ENCODE measurements at places on chromosomes 3 and 15.

GRCh38 chr3:187343670-187344069 lies 24.5 kb upstream of the RTP4 start:
- DNase-seq = no peak

- no peak for DNase-seq
Measured at GRCh38 chr3:98594628-98595324, 1.4 kb upstream of the CPOX start.

GRCh38 chr3:161038725-161039124 lies 66.4 kb downstream of the B3GALNT1 start:
- no peak for DNase-seq

DNA sequence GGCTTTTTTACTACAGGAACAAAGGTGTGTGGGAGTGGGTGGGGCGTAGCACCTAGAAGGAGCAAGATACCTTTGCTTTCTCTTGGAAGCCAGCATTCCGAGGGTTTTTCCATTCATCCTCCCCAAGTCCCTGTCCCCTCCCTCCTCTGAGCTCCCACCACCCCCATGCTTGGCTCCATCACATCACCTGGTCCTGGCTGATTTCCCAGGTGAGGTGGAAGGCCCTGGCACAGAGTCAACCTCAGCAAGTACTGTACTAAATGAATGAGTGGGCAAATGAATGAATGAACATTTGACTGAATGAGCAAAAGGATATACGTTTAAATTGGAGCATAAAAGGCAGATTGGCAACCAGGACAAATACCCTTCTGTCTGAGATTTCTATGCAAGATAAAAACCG lies 45.4 kb downstream of the DZIP1L start:
- DNase-seq = no peak

DNA sequence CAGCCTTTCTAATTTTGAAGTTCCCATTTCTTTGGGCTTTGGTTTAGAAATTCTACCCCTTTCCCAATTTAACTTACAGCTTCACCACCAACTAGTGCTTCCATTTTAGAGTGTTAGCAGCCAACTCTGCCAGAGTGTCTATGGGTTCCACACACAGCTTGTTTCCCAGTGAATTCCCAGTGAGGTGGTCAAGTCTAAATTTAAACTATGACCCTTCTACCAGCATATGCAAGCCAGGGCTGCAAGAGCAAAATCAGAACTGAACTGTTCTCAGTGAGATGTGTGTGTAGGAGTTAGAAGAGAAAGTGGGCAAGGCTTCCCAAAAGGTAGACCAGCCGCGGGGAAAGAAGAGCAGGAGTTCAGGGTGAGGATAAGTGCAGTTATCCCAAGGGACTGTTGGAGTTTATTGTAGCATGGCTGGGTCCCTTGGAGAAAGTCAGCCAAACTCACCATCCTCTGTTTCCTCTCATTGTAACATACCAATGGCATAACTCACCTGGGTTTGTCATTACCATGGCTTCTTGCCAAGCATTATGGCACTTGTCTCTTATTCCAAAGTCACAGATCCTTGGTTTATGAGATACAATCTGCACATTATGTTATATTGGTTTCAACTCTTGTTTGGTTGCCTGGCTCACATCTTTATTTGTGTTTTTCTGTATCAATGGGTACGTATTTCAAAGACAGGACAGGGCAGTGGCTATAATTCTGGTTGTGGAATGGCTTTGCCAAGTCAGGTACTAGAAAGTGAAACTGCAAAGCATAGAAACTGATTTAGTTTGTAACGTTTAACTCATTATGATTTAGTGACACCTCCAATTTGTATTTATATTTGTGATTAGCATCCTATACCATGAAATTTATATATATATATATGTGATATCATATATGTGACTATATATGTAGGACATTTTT lies 130.2 kb upstream of the UMPS start:
- no peak for DNase-seq

DNA sequence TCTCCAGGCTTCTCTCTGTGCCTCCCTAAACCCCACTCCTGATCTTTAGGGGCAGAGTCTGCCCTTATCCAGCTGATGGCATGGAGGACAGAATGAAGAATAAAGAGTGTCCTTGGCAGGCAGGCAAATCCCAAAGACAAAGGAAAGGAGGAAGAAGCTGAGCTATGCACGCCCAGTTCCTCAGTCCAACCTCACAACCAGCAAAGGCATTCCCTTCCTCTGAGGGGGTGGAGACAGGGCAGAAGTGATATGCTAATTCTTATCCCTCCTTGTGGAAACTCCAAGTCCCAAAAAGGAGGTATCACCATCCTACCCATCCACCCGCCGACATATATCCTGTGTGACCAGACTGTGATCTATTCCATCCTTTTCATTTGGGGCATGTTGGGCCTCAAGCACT lies 10.5 kb upstream of the CCDC54 start:
- no peak for DNase-seq

DNA sequence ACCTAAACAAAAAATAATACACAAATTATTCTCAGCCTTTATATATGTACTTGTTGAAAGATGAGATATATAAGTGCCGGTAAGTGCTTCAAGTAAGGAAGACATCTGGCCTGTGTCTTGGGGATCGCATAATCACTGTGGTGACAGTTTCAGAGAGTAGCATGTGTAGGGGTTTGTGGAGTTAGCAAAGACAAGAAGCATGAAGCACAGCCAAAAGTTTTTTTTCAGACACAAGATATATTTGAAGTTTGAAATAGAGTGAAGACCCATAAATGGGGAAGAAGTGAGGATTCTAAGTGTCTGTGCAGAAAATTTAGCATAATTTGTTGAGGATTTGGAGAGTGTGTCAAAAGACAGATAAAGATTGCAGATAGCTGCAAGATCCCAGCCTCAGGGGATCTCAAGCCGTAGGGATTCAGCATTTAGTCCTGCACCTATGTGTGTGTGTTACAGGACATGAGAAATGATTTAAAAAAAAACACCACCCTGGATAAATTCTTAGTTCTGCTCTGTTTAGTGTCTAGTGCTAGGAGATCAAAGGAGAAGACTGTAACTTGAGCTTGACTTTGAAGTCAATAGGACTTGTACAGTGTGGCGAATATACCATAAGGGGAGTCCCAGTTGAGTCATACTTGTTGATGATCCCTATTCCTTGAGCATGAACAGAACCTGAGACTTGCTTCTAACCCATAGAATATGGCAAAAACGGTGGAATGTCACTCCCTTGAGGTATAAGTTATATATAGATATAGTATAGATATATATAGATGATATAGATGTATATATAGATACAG lies 123.9 kb upstream of the GRM7 start:
- DNase-seq = no peak

- no peak for DNase-seq
Measured at GRCh38 chr3:9499455-9500107, 54.0 kb downstream of the LHFPL4 start.

DNA sequence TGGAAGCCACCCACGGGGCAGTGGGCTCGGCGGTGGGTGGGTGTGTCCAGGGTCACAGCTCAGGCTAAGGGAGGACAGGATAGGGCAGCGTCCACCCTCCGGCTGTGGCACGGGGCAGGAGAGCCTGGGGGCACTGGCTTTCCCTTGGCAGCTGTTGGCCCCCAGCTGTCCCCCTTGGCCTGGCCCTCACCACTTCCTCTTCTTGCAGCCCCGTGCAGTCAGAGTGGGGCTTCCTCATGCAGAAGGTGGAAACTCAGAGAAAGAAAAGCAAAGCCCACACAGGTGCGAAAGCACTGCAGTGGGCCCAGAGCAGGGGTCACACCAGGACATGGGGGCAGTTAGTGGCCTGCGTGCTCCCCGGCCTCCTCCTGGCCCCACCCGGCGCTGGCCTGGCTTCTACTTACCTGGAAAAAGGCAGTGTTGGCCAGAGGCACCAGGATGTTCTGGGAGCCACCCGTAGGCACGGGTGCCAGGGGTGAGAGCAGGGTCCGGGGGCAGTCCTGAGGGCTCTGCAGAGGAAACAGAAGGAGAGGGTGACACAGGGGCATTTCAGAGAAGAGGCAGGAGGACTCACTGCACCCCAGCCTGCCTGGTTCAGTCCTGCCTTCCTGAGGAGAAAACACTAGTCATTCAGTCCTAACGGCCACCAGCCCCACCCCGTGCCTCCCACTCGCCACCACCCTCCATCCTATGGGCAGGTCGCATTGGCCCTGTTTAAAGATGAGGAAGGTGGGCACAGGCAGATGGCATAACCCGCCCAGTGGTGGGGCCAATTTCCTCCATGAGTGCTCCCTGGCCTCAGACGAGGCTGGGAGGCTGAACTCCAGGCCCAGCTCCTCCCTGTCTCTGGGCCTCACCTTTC lies 28.3 kb downstream of the PLXND1 start:
- no peak for DNase-seq

DNA sequence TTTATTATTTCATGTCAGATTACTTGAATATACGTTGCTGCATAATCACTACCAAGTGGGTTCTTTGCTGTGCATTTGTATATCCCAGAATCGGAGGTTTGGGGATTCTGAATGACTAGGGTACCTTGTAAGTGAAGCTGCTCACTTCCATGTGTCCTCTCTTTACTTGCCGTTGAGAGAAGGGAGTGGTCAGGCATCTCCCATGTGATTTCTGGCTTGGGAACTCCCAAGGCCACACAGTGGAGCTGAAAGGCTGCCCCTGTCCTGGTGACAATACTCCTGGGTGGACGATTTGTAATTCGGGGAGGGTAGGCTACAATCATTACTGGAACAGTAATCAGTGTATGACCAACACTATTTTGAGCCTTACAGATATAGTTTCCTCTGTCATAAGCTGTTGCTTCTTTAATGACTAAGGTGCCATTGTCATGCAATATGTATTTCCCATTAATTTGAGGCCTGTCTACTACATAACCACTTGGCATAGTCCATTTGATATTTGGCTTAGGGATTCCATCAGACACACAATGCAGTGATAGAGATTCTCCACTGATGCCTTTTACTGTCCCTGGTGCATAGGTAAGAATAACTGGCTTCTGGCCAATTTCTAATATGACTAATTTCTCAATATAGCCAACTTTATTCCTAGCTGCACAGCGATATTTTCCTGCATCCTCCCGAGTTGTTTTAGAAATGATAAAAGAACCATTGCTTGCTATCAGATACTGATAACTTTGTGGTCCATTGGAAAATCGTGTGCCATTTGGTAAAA lies 24.0 kb downstream of the IGSF10 start:
- no peak for DNase-seq

DNA sequence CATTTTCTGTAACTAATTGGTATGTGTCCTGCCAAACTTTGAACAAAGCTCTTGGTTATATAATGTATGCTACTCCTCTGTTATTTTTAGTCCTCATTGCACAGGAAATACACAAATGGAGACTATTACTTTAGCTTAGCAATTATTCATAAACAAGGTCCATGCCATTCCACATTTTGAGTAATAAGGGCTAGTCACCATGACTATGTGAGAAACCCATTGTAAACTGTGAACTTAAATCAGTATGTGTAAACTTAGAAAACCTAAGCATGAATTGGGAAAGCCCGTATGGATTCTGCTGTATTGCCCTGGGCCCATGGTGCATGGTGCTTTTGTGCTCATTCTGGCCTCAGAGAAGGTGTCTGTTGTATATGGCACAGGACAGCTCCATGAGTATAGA lies 100.3 kb downstream of the HCN4 start:
- no peak for DNase-seq

GRCh38 chr15:100779331-100780207 lies 100.1 kb upstream of the ALDH1A3 start:
- no peak for DNase-seq

GRCh38 chr3:11024181-11024580 lies 31.6 kb downstream of the SLC6A1 start:
- no peak for DNase-seq

DNA sequence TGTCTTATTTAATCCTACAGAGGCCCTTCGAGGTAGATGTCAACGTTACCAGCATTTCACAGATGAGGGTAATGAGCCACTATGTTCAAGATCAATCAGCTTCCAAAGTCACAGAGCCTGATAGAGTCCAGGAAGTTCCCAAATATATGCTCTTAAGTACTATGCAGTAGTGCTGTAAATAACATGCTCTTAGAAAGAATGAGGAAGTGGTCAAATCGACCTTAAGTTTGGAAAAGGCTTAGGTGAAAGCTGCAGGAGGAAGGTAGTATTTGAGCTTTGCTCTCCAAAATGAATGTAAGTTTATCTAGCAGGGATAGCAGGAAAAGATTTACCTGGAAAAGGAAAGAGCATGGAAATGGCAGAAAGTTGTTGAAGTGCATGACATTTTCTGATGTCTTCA lies 234.0 kb downstream of the RBMS3 start:
- no peak for DNase-seq

- no peak for DNase-seq
Measured at GRCh38 chr3:171346019-171346418, 114.2 kb downstream of the TNIK start.

DNA sequence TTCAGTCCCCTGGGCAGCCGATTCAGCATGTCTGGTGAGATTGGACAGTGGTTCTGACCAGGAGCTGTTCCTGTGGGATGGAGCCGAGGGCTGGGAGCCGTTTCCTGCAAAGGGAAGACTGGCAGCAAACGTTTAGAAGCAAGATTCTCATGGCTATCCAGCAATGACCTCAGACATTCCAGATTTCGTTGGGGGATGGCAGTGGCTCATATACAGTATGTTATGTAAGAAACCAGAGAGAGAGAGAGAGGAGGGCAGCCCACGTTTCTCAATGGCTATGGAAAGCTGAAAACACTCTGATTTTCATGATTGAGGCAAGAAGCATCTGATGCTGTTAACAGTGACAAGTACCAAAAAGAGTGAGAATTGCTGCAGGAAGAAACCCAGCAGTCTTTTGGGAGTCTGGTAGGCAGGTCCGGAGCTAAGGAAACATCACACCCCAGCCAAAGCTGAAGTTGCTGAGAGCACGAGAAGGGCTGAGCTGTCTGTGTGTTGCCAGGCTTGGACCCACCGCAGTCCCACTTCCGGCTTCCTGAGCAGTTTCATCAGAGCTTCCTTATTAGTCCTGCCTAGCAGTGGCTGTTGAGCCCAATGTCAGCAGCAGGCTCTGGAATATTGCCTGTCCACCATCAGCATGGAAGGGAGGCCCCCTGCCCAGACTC lies 25.6 kb upstream of the VPS8 start:
- DNase-seq = no peak

- DNase-seq = no peak
Measured at GRCh38 chr3:139528924-139529323, 10.6 kb downstream of the RBP1 start.

DNA sequence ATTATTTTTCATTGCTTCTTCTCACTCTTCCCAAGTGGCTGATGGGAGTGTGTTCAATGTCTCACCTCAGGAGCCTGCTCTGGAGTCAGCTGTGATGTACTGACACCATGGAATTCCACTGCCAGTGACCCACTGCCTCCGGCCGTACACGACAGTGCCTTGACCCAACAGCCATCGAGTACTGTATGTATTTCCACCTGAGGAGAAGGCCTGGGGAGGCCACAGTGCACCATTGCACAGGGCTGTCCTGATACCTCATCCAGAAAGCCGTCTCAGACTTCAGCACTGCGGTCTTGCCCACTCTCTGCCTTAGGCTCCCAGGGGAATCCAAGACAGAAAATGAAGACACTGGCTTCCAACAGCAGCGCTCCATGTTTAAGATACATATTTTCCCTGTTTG lies 51.4 kb upstream of the EIF1B start:
- DNase-seq = no peak

GRCh38 chr3:74640211-74640610 lies 25.8 kb upstream of the CNTN3 start:
- DNase-seq = no peak

- no peak for DNase-seq
Measured at GRCh38 chr3:162117961-162118360, 621.4 kb downstream of the OTOL1 start.

- no peak for DNase-seq
Measured at GRCh38 chr3:76432396-76432795, 607.5 kb upstream of the ROBO2 start.

All from cortex of kidney (tissue), 1 donor.